ENCODE measurements at places on chromosomes 1 and 21. TPM values are rescaled to one million over a fixed set of nuclear protein-coding genes. Genes with fewer than 3 reads are reported as not detected.

SPRR2E gene
- not detected for total RNA-seq

PCSK9 gene
- 13.8 TPM for total RNA-seq

MYOCOS gene
- not detected for total RNA-seq

S100A3 gene
- total RNA-seq: not detected

RPL22 gene
- total RNA-seq: 112 TPM

INAVA gene
- 22.1 TPM for total RNA-seq

NHLH1 gene
- total RNA-seq: not detected

PCAT6 gene
- not detected for total RNA-seq
